ENCODE measurements at places on chromosomes 3 and 15. TPM values are rescaled to one million over a fixed set of nuclear protein-coding genes. Genes with fewer than 3 reads are reported as not detected.

DNA sequence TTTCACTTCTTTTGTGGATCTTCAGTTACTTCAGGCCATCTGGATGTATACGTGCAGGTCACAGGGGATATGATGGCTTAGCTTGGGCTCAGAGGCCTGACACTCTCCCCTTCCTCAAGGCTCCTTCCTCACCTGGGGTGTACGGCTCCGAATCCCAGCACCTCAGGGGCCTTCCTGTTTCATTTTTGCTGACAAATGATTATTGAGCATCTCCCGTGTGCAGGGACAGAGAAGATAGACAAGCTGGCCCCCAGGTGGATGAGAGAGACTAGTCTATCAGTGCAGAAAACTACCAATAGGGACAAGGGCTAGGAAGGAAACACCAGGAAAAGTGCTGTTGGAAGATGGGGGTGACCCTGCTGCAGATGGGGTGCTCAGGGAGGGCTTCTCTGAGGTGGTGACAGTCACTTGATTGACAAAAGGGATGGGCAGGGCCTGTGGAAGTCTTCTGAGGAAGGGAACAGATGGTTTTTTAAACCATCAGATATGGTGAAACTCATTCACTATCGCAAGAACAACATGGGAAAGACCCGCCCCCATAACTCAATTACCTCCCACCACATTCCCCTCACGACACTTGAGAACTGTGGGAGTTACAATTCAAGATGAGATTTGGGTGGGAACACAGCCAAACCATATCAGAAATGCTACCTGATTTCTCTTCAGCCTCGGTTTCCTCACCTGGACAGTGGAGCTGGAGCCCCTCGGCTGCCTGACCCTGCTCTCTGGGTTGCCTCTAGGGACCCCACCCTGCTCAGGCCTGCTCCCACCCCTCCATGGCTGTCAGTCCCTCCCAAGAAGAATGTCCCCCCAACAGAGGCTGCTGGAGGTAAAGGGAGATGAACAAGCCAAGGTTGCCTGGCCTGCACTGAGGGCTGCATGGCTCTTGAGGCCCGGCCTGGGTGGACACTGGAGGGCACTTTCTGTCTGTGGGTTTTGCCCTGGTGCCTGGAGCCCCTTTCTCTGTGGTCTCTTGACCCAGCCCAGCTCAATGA, 37.2 kb upstream of the ACAD9 start:
- H3K27me3 ChIP-seq: no peaks in the 10 kb centered on the region
- no peaks in the 10 kb centered on the region for H3K36me3 ChIP-seq
- no peak overlapping the region for H3K27ac ChIP-seq
- no peak overlapping the region for H3K4me3 ChIP-seq
- DNase-seq: no peak
- peaks cover 16% of the 10 kb centered on the region for H3K4me1 ChIP-seq

DNA sequence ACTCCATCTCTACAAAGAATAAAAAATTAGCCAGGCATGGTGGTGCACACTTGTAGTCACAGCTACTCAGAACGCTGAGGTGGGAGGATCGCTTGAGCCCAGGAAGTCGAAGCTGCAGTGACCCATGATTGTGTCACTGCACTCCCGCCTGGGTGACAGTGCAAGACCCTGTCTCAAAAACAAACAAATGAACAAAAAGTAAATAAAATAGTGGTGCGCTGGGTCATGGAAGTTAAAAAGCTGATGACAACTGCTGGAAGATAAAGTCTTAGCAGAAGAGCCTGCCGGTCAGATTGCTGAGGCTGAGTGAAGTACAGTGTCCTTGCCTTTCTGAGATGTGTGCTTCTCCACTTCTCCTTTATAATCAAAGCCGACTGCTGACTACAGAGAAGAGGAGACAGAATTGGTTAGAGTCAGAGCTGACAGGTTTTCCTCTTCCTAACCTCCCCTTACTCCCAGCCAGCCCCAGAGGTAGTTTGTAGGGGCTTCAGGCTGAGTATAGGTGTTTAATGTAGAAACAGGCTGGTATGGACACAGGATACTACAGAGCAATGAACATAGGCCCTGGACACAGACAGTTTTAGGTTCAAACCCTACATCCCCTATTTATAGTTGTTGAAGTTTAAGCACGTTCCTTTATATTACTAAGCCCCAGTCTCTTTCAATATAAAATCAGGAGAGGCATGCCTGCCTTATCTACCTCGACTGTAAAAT, 17.9 kb downstream of the HCLS1 start:
- no peaks in the 10 kb centered on the region for H3K36me3 ChIP-seq
- H3K27me3 ChIP-seq: no peaks in the 10 kb centered on the region
- H3K27ac ChIP-seq: no peak overlapping the region
- no peak overlapping the region for H3K4me3 ChIP-seq
- DNase-seq: no peak
- no peaks in the 10 kb centered on the region for H3K4me1 ChIP-seq

GRCh38 chr15:80489030-80489594, 84.9 kb downstream of the ARNT2 start:
- DNase-seq: no peak
- no peak overlapping the region for H3K27ac ChIP-seq
- H3K27me3 ChIP-seq: no peaks in the 10 kb centered on the region
- H3K4me3 ChIP-seq: no peak overlapping the region
- peaks cover 20% of the 10 kb centered on the region for H3K4me1 ChIP-seq

The GOLGA6L4 gene
- 1.2 TPM for polyA plus RNA-seq

The NPAP1 gene
- 0.03 TPM for polyA plus RNA-seq

The MST1R gene
- 24.0 TPM for polyA plus RNA-seq

The ST8SIA2 gene
- not detected for polyA plus RNA-seq

The CKMT1B gene
- 128 TPM for polyA plus RNA-seq

The ANKRD63 gene
- polyA plus RNA-seq: not detected
